Epithelial cell of alveolus of lung (primary cell): ENCODE measurements at places on chromosomes 4 and X. TPM values are rescaled to one million over a fixed set of nuclear protein-coding genes. Genes with fewer than 3 reads are reported as not detected.

The FGFBP1 gene
- total RNA-seq = 0.65 TPM in 1 of 2 replicates, not detected in the other

The DMP1 gene
- total RNA-seq = not detected in 2 replicates

The C1QTNF7 gene
- total RNA-seq = 0.26 and 1.5 TPM in 2 replicates

The DOCK11 gene
- total RNA-seq = 8.1 and 11.6 TPM in 2 replicates

The TEX13D gene
- total RNA-seq = not detected in 2 replicates

The ATP2B3 gene
- not detected in 2 replicates for total RNA-seq

The MEPE gene
- not detected in 2 replicates for total RNA-seq

The CT47A7 gene
- total RNA-seq = not detected in 2 replicates

The AFM gene
- total RNA-seq = not detected in 2 replicates

The FGFBP2 gene
- total RNA-seq = not detected in 2 replicates

The MAGEA2B gene
- not detected in 2 replicates for total RNA-seq

The SPATA18 gene
- total RNA-seq = 5.9 and 6.9 TPM in 2 replicates

The ZDHHC15 gene
- 0.39 and 0.48 TPM in 2 replicates for total RNA-seq

The ZBED1 gene
- total RNA-seq = 39.6 and 44.1 TPM in 2 replicates

The CT47B1 gene
- not detected in 2 replicates for total RNA-seq

The BTC gene
- 0.26 and 1.8 TPM in 2 replicates for total RNA-seq

The RASSF6 gene
- 0.26 TPM in 1 of 2 replicates, not detected in the other for total RNA-seq

The FRMPD3 gene
- total RNA-seq = not detected in 2 replicates

The UCHL1 gene
- total RNA-seq = 337 and 1,497 TPM in 2 replicates

The TLR1 gene
- 0.39 TPM in 1 of 2 replicates, not detected in the other for total RNA-seq

The PRKX gene
- total RNA-seq = 9.6 and 13.7 TPM in 2 replicates

The GPAT3 gene
- total RNA-seq = 2.6 and 4.2 TPM in 2 replicates
